IMR-90 (cell line): ENCODE measurements at places on chromosomes 4 and X. TPM values are rescaled to one million over a fixed set of nuclear protein-coding genes. Genes with fewer than 3 reads are reported as not detected.
A peak's percentile ranks its signal among the peaks of the same experiment; 100 is the strongest.

Gene FAM9C
- total RNA-seq = not detected in 2 replicates

DNA sequence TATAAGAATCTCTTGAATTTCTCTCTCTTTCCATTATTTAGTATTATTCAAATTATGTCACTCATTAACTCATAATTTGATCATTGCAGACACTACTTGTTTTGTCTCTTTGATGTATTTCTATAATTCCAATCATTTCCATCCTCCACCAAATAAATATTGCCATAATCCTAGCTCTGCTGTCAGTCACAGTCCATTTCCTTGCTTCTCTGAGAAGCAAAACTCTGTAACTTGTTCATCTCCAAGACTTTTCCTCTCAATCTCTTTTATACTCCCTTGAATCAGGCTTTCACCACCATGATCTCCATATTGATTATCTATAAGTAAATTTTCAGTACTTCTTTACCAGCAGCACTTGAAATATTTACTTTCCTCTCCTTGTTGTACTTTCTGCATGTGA, 135.9 kb downstream of the SCLT1 start:
- no peak for DNase-seq

Gene DOK7
- not detected in 2 replicates for total RNA-seq

- no peak for DNase-seq
Measured at GRCh38 chrX:39242187-39242586, 440.9 kb downstream of the MID1IP1 start.

Gene MAMLD1
- 1.4 TPM in 2 replicates for total RNA-seq

- DNase-seq = peak; percentile 48
Measured at GRCh38 chrX:74420196-74421035, 877 bp upstream of the SLC16A2 start.

Gene FGG
- not detected in 2 replicates for total RNA-seq

DNA sequence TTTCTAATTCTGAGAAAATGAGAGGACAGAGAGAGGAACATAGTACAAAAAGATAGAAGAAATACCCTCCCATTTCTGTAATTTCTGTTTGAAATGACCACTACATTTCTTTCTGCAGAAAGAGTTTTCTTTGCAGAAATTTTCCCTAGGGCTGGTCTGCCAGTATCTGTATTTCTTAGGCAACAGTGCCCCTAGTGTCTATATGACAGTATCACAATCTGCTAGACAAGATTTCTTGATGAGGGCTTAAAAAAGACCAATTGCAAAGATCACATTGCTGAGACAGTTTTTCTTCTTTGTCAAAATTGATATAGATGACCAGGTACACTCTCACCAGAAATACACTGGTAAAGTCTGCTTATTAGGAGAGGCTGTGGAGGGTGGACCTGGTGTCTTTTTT, 81.0 kb upstream of the ZDHHC15 start:
- DNase-seq = peak; percentile 28

Gene BMPR1B
- 0.90 and 1.1 TPM in 2 replicates for total RNA-seq

- DNase-seq = no peak
Measured at GRCh38 chrX:70480660-70481018, 36.0 kb downstream of the DLG3 start.

DNA sequence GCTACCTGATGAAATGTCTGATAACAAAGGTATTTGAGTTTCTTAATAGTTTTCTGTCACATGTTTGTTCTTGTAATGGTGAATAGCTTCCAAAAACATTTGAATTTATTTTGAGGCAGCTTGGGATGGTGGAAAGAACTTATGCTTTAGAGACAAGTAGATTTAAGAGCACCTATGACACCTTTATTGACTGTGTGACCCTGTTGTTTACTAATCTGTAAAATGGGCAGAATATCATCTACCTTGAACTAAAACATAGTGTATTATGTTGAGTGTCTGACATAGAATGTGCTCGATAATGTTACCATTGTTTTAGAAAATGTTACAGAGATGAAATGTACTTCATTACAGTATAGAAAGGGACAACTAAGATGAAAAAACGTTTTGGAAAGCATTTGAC, 24.9 kb downstream of the STAG2 start:
- no peak for DNase-seq

DNA sequence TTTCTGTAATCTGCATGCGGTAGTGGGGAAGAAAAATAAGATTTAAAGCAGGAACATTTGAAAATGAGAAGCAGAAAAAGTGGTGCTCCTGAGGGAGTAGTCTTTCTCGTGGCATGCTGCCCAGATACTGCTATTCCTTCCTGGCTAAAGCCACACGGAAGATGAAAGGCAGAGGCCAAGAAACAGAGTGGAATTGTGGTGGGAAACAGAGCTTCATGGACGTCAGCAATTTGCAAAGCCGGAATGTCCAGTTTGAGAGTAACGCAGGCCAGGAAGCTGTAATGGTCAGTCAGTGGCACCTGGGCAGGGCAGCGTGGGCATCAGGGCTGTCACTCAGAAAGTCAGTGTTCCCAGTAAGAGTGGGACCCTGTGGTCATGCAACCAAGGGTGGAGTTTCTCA, 63.7 kb upstream of the FMR1 start:
- DNase-seq = no peak

- no peak for DNase-seq
Measured at GRCh38 chr4:1711055-1711570, 1.0 kb downstream of the SLBP start.

Gene MAOB
- total RNA-seq = 0.28 and 0.36 TPM in 2 replicates

- DNase-seq = no peak
Measured at GRCh38 chr4:70678383-70678999, 9.8 kb upstream of the UTP3 start.

DNA sequence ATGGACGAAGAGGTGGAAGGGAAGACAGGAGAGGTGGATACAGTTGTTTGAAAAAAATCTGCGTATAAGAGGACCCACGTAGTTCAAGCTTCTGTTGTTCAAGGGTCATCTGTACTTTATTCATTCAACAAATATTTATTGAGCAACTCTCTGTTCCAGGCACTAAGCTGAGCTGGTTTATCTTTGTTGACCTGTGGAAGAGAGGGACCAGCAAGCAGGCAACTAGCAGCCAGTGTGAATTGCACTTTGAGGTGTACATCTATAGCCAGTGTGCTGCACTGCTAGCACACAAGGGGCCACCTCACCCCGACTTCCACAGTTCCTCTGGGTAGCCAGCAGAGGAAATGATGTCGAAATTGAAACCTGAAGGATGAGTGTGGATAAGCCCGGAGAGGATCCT, 191.4 kb downstream of the SOWAHB start:
- no peak for DNase-seq

DNA sequence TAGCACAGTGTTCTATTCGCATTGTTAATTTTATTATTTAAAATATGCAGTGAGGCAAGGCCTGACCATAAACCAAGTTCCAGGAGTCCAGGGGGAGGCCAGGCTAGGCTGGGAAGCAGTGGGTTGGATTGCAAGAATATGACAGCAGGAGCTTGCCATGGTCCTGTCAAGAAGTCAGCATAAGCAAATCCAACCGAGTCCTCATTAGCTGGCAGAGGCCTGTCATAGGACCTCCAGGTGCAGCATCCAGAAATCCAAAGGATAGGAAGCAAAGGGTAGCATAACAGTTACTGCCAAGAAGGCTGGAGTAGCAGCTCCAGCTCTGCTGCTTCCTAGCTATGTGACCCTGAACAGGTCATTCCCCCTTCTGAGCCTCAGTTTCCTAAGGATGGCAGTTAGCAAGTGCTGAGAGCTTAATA, 13.4 kb downstream of the PJA1 start:
- no peak for DNase-seq

GRCh38 chr4:27173280-27173679, 312.6 kb downstream of the STIM2 start:
- DNase-seq = no peak

Gene ADH1B
- total RNA-seq = under 0.01 and 0.36 TPM in 2 replicates

Gene SMR3B
- not detected in 2 replicates for total RNA-seq

Gene TLR10
- total RNA-seq = not detected in 2 replicates

Gene TCP11X2
- total RNA-seq = not detected in 2 replicates

GRCh38 chr4:24226023-24226422, 336.2 kb upstream of the PPARGC1A start:
- peak; percentile 66 for DNase-seq

Gene XAGE1A
- not detected in 2 replicates for total RNA-seq

DNA sequence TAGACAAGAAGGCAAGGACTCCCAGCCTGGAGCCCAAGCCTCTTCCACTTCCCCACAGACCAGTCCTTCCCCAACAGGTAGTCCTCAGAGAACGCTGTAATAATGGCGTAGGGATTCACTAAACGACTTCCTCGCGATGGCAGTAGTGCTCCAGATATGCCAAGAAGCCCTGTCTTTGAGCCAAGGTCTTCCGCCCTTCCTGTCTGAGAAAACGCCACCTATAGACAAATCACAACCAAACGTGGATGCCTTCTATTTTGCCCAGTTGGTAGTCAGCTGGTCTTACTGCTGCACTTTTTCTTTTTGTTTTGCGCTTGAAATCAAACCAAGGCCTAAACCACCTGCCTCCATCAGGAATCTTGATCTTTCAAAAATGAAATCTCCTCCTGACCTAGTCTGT, 203.3 kb downstream of the OR13H1 start:
- DNase-seq = peak; percentile 90

- DNase-seq = peak; percentile 47
Measured at GRCh38 chr4:27861381-27861787, 1000.7 kb downstream of the STIM2 start.

- no peak for DNase-seq
Measured at GRCh38 chr4:617644-618641, 7.4 kb upstream of the PDE6B start.

- DNase-seq = no peak
Measured at GRCh38 chr4:32340591-32340990, 1620.4 kb downstream of the PCDH7 start.

DNA sequence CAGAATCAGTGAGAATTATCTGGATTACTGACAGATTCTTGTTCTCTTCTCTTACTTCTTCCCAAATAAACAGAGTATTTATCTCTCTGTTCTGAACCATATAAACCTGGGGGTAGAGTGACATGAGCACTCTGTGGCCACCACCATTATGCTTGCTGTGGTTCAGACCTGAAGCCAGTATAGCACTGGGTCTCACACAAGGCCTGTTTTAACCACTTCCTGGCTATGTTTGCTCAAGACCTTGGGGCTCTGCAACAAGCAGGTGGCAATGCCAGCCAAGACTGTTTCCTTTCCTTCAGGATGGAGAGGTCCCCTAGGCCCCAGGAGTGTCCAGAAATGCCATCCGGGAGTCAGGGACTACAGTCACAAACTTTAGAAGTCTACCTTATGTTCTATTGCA, 21.7 kb upstream of the HEPH start:
- DNase-seq = no peak

DNA sequence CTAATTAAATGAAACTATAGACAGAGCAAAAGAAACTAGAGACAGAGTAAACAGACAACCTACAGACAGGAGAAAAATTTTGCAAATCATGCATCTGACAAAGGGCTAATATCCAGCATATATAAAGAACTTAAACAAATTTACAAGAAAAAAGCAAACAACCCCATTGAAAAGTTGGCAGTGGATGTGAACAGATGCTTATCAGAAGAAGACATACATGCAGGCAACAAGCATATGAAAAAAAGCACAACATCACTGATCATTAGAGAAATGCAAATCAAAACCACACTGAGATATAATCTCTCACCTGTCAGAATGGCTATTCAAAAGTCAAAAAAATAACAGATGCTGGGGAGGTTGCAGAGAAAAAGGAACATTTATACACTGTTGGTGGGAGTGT, 14.8 kb downstream of the ZNF280C start:
- no peak for DNase-seq

DNA sequence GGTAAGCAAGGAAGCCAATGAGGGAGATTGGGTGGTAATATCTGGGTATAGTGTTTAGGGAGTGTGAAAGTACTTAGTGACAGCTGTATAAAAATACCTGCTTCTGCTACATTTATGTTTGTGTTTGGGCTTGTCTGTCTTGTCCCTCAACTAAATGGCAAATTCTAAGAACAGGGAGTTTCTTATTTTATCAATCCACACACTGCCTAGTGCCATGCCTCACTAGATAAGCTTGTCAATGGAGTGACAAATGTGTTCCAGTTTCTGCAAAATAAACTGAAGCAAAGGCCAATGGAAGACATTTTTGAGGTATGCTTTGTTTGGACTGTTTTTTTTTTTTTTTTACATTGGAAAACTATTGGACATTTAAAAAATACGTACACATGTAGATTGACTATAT, 418.0 kb downstream of the SH2D1A start:
- DNase-seq = no peak

GRCh38 chrX:45070116-45071007, 130.3 kb downstream of the DIPK2B start:
- peak; percentile 67 for DNase-seq

GRCh38 chrX:120755066-120755846, 120.4 kb downstream of the CT47B1 start:
- no peak for DNase-seq

- DNase-seq = no peak
Measured at GRCh38 chr4:5368426-5368825, 317.1 kb downstream of the STK32B start.

Gene HTRA3
- total RNA-seq = 1.1 and 1.3 TPM in 2 replicates

GRCh38 chrX:155105919-155106318, 34.6 kb downstream of the BRCC3 start:
- no peak for DNase-seq

GRCh38 chr4:175090116-175090515, 172.0 kb downstream of the ADAM29 start:
- no peak for DNase-seq

GRCh38 chrX:36528661-36529060, 479.5 kb upstream of the FAM47C start:
- no peak for DNase-seq

DNA sequence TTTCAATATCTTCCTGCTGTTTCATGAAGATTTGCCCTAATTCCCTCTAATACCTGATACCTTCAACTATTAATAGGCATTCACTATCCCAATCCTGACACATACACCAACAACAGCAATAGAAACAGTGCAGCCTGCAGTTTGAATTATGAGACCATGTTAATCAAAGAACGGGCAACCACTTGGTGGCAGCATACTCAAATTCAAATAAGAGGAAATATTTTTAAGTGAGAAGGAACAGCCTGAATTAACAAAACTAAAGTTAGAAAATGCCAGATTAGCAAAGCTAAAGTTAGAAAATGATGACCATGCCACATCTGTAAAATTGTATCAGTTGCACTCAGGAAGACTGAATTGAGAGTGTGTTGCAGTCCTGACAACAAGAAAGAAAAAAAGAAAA, 204.9 kb downstream of the SMARCA1 start:
- DNase-seq = peak; percentile 35

Gene F8
- 1.1 and 1.4 TPM in 2 replicates for total RNA-seq

- no peak for DNase-seq
Measured at GRCh38 chr4:181745933-181746625, 497.1 kb upstream of the TENM3 start.

Gene EPHA5
- under 0.01 and 0.18 TPM in 2 replicates for total RNA-seq

- no peak for DNase-seq
Measured at GRCh38 chr4:6956434-6957147, 47.0 kb downstream of the TBC1D14 start.

- DNase-seq = no peak
Measured at GRCh38 chr4:158236304-158237030, 26.2 kb downstream of the TMEM144 start.

Gene KLB
- not detected in 2 replicates for total RNA-seq

Gene CSN1S1
- total RNA-seq = not detected in 2 replicates
